ENCODE measurements at places on chromosomes 2 and 18. TPM values are rescaled to one million over a fixed set of nuclear protein-coding genes. Genes with fewer than 3 reads are reported as not detected.

Gene LBX2
- total RNA-seq = 0.98 TPM

Gene TUBA4B
- total RNA-seq = not detected

Gene IFT172
- 13.9 TPM for total RNA-seq

Gene MC5R
- not detected for total RNA-seq

Gene ANKRD30BL
- not detected for total RNA-seq

Gene CD8B2
- total RNA-seq = not detected

Gene CD302
- 13.4 TPM for total RNA-seq

Gene NGEF
- 0.17 TPM for total RNA-seq

Gene KIF5C
- 0.34 TPM for total RNA-seq

Gene MC2R
- not detected for total RNA-seq

Gene OXER1
- total RNA-seq = not detected

Gene CHRNG
- not detected for total RNA-seq

DNA sequence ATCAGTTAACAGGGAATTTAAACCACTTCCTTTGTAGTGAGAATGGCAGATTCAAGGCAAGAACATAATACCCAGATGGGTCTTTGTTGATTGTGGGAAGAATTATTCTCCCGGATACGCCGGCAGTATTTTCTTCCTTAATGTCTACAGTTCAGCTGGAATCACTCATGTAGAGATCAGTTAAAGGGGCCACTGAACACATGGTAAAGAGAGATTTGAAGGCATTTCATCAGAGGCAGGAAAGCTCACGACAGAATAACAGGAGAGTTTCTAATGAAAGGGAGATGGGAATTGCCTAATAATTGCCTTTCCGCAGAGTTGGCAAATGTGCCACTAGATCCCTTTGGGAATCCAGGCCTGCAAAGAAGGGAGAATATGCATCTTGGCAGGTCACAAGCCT is 327.7 kb upstream of the ZNF804A start:
- DNase-seq = no peak

- DNase-seq = no peak
Observed at GRCh38 chr2:241035142-241035817, 36.9 kb downstream of the SNED1 start.

- no peak for DNase-seq
Observed at GRCh38 chr18:64027931-64028695, 58.2 kb downstream of the SERPINB8 start.

DNA sequence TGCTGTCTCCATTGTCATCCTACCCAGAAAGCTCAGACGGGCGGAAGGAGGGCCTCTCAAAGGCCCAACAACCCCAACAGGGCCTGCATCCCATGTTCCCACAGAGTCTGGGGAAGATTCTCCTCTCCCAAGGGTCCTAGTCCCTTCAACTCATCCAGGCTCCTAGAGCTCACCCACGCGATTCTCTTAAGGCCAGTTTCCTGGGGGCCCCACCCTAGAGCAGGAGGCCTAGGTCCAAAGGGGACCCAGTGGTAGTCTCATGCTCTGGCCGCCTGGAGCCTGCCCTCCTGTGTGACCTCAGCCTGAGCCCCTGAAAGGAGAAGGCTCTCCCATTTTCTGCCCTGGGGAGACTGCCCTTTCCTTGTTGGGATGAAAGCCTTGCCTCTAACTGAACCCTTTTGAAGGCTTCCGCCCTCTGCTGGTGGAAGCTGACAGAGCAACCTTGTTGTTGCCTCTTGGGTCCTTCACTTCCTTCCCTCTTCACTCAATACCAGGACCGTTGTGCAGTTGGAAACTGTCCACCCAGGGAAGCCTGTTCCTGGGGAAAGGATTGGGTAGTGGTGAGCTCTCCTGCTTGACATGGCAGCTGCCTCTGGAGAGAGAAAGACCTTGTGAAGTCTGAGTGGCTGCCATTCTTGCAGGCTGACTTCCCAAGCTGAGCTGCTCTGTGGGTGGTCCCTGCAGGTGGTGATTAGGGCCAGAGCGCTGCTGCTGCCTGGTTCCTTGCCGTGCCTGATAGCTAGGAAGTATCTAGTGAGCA is 86.0 kb upstream of the ALPP start:
- DNase-seq = peak; percentile 80

DNA sequence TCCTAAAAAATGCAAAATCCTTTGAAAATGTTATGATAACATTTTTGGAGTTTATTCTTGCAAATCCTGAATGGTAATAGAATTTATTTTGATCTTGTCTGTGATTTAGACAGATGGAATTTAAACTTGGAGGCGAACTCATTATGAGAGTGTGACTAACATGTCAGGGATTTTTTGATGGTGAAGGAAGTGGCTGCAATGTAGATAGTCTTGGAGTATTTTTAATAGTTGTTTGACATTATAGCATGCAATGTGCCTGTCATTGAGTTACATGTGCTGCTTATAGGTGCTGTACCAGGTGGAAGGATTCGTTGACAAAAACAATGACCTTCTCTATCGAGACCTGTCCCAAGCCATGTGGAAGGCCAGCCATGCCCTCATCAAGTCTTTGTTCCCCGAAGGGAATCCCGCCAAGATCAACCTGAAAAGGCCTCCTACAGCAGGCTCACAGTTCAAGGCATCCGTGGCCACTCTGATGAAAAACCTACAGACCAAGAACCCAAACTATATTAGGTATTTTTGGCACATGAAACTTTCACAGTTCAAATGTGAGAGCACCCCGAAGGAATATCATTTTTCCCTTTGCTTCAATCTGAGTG is 141.8 kb downstream of the MYO1B start:
- peak; percentile 77 for DNase-seq

GRCh38 chr2:10043256-10043905 is at the start of gene KLF11:
Gene KLF11, plus strand, starts transcription at chr2:10043550. Its CDS starts 167 bp downstream, at chr2:10043717.
- DNase-seq = peak; percentile 95

GRCh38 chr2:159157361-159158209 is 128.9 kb downstream of the WDSUB1 start:
- peak; percentile 72 for DNase-seq

GRCh38 chr2:228697456-228697855 is 516.0 kb upstream of the SPHKAP start:
- no peak for DNase-seq

GRCh38 chr2:191206613-191207471 is 38.4 kb upstream of the MYO1B start:
- DNase-seq = no peak

DNA sequence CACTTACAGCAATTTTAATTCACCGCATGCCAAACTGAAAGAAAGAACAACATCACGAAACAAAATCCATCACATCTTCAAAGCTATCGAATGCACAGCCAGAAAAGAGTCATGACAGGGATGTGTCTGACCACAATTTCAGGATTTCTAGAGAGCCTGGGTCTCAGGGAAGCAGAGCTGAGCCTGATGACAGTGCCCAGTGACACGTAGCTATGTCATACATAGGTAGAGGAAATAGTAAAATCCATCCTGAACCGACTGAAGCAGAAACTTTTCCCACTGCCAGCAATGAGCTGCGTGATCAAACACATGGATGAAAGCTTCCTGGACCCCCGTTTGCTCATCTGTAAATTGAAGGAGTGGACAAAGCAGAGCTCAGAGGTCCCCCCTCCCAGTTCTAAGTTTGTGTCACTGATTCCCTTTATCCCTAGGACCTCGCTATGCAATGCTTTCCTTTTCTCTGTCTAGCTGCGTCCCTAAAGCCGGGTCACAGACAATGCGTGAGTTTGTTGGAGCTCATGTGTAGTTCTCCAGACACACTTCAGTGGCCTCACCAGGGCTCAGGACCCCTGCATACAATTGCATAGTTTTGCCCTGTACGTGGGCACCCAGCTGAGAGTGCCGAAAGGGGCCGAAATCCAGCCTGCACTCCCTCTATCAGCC is 37.6 kb downstream of the CCBE1 start:
- DNase-seq = no peak

DNA sequence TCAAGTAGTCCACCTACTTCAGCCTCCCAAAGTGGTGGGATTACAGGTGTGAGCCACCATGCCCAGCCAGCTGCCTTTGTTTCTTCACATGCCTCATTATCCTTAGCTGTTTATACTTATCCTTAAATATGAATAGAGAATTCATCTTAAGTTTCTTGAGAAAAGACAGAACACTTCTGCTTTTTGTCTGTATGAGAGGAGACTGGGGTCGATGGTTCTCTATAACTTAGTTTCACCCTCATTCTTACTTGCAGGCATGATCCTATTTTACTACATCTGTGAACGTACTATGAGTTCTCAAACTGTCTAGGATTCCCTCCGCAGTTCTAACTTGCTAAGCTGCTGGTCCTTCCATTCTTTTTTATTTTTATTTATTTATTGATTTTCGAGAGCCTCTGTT is 20.4 kb downstream of the PPM1B start:
- DNase-seq = no peak

DNA sequence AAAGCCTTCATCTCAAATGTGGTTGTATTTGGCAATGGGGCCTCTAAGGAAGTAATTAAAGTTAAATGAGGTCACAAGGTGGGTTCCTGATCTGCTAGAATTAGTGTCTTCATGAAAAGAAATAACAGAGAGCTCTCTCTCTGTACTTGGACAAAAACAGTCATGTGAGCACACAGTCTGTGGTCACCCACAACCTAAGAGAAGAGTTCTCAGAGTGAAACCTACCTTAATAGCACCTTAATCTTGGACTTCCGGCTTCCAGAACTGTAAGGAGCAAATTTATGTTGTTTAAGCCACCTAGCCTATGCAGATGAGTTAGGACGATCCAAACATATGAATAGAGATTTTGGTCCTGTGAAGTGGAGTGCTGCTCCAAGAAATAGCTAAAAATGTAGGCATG is 758.9 kb downstream of the LRRTM4 start:
- DNase-seq = no peak

DNA sequence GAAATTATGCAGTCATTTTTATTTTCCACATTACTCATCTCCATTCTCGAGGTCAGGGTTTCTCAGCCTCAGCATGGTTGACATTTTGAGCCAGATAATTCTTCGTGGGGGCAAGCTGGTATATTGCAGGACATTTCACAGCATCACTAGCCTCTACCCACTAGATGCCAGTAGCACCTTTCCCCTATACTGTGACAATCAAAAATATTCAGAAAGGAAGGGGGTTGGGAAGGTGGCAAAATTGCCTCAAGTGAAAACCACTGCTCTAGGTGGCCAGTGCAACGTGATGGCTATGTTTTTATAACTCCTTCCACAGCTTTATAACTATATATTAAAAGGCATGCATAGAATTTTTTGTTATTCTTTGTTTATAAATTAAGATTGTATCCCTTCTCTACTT is 294.5 kb downstream of the CNTNAP5 start:
- no peak for DNase-seq

- DNase-seq = no peak
Observed at GRCh38 chr18:42413870-42414269, 458.8 kb downstream of the PIK3C3 start.

GRCh38 chr2:3769766-3770165 is 66.4 kb downstream of the DCDC2C start:
- no peak for DNase-seq

GRCh38 chr2:164642946-164643555 is 21.8 kb upstream of the GRB14 start:
- DNase-seq = no peak

DNA sequence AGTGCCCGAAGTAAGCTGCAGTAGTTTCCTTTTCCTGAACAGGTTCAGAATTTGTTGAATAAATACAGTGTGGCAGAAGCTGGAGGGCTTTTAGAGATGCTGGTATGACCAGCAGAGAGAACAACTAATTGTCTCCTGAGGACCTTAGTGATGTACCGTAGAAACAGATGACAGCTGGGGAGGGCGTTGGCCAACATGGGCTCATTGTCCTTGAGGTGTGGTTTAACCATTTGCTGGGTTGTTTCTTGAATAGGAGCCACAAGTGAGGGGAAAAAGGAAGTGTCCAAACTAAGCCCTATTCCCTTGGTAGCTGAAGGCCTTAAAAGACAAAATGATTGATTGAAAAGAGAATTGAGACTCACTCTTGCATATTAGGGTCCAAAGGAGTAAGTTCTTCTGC is 11.7 kb upstream of the FAM228A start:
- DNase-seq = no peak

DNA sequence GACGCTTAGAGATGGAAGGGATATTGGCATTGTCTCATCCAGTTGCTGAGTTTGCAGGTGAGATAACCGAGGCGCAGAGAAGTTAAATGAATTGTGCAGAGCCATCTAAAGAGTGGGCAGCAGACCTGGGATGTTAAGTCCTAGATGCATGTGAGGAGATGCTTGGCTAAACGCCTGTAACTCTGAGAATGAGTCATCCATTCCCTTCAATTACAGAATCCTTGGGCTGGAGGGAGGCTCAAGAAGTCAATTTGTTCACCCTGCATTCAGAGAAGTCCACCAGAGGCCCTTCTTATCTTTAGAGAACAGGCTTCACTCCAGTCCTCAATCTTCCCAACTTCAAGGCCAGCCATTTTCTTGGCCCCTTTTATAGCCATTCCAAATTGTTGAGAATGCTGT is 1.6 kb downstream of the EHD3 start:
- DNase-seq = peak; percentile 21

GRCh38 chr2:79830501-79830900 is 317.6 kb downstream of the CTNNA2 start:
- no peak for DNase-seq

GRCh38 chr2:142933916-142934315 is 56.5 kb downstream of the KYNU start:
- DNase-seq = no peak

- DNase-seq = no peak
Observed at GRCh38 chr2:144548532-144549191, 28.7 kb upstream of the ZEB2 start.

All from dermis blood vessel endothelial cell (primary cell).